Substantia nigra (tissue), 51 donors: ENCODE measurements at places on chromosomes 3 and 15.
A peak's percentile ranks its signal among the peaks of the same experiment; 100 is the strongest.

GRCh38 chr3:152230370-152230769 lies 38.4 kb upstream of the MBNL1 start:
- DNase-seq = no peak

DNA sequence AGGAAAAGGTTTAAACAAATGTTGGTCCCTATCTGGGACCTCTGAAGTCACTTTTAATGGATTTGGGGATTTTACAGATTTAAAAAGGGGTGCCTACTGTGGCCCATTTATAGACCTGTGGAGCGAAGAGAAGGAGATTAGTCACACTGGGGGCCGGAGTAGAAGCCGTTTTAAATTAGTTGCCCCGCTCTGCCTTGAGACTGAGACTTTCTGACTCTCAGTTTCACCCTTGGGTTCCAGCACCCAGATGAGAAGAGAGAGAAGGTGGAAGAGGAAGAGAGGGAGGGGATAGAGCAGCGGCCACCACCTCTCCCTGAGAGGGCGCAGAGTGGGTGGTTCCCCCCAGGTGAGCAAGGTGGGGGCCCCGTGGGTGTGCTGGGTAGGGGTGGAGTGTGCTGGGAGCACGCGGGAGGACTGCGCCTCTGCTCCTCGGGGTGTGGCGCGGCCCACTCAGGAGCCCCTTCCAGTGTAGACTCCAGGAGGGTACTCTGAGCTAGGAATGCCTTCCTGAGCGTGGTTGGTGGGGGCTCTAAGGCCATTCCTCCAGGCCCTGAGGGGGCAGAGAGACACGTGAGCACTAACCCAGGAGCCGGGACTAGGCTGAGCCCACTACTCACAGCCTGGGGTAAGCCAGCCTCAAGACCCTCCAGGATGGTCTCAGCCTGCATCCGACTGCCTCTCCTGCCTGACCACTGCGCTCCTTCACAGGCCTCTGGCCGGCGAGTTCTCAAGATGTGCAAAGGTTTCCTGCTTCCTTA lies 32.6 kb upstream of the RAB6B start:
- no peak for DNase-seq

DNA sequence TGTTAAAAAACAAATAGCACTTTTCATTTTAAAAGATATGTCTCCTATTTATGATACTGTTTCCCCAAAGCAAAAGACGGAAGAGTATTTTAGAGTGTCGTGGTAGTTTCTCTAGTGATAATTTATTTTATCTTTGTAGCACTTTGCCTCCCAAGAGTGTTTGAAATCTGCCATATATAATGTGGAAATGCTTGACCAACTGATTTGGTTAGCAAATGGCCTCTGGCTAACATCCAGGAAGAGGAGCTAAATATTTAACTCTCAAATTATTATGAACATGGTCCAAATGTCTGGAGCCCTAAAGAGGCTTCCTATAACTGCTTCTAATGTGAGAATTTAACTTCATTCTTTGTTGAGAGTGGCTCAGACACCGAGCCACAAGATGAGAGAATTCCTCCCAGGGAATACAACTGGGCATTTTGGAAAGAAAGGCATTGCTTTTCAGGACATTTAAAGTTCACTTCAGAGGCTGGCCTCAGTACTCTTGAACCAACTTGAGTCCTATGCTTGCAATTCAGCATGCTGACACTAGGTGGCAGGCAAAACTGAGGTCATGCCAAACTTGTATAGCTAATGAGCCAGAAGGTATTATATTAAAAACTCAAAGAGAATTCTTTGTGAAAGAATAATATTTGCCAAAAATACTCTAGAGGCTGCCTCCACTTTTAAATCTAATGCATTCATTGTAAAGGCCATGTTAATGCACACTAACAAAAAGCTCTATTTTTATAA lies 104.5 kb downstream of the RARB start:
- DNase-seq = no peak

GRCh38 chr3:182735672-182736071 lies 57.6 kb upstream of the ATP11B start:
- no peak for DNase-seq

- no peak for DNase-seq
These were observed 138.2 kb downstream of the ATP10A start for GRCh38 chr15:25724899-25725298.

DNA sequence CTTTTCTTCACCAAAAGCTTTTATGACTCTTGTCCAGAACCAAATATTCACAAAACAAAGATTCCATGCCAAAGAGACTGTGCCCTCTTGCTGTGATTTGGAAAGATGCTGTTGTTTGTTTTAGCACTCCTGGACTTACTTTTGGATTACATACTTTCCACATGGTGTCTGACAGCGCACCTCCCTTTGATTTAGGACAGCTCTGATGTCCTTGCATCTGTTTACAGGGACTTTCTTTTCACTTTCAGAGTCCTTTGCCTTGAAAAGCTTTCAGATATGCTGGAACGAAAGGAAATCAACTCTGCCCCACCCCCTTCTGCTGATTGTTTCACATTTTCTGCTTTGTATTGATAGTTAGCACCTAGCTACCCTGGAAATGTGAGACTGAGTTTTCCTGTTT lies 133.0 kb upstream of the NR2E3 start:
- DNase-seq = no peak

- no peak for DNase-seq
These were observed 25.5 kb downstream of the SLC12A8 start for GRCh38 chr3:125186800-125187598.

GRCh38 chr15:57563416-57563815 lies 28.3 kb upstream of the MYZAP start:
- DNase-seq = no peak

DNA sequence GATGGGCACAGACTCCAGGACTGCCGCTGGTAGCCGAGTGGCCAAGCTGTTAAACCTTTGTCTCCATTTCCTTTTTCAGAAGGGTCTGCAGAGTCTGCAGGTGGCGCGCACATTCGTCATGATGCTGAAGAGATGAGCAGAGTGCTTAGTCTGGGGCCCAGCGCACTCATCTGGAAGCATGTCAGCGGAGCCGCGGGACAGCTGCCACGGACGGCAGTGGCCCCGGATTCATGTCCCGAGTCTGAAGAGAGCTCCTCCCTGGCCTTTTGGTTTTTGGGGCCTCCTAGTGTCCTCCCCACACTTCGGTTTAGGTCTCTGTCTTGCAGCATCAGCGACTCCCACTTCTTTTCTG lies 42.6 kb downstream of the KLHL25 start:
- no peak for DNase-seq

DNA sequence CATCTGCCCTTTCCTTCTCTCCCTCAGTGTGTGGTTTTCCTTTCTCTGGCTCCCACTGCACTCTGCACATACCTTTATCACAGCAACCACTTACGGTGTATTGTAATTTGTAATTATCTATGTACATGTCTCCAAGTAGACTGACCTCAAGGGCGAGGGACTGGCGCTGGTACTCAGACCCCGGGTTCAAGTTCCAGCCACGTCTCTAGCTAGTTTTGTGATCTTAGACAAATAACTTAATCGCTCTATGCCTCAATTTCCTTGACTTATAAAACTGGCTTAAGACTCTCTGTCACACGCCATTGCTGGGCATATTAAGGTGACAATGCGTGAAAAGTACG lies 607 bp upstream of the SENP2 start:
- no peak for DNase-seq

GRCh38 chr15:35321926-35322325 lies 224.0 kb downstream of the DPH6 start:
- DNase-seq = no peak

DNA sequence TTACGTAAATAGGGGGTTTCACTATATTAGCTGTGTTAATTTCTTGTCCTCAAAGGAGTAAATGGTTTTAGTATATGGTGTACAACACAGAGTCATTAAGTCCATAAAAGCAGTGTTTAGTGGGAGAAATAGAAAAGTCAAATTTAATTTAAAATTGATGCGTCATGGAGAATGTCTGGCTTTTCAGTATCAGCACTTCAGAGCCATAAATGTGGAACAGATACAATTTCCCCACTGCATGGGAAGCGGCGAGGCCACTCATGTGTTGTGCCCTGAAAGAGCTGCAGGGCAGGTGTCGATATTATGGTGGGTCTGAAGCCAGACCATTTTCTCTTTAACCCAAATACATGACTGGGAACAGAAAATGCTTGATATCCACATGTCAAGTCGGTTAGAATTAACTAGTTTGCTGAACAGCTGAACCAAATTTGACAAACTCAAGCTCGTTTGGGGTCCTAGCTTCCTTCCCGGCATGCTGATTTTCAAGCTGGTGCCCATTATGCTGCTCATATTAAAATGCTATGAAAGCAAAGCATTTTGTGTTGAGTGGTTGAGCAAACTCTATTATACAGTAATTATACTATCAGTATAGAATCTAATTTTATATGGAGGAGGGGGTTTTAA lies 364.6 kb upstream of the TBL1XR1 start:
- DNase-seq = no peak

GRCh38 chr3:128481438-128481942 lies 11.5 kb downstream of the GATA2 start:
- no peak for DNase-seq

GRCh38 chr3:36399933-36400332 lies 19.6 kb downstream of the STAC start:
- DNase-seq = no peak

GRCh38 chr3:160885791-160886286 lies 129.8 kb downstream of the PPM1L start:
- peak; percentile 68 for DNase-seq

DNA sequence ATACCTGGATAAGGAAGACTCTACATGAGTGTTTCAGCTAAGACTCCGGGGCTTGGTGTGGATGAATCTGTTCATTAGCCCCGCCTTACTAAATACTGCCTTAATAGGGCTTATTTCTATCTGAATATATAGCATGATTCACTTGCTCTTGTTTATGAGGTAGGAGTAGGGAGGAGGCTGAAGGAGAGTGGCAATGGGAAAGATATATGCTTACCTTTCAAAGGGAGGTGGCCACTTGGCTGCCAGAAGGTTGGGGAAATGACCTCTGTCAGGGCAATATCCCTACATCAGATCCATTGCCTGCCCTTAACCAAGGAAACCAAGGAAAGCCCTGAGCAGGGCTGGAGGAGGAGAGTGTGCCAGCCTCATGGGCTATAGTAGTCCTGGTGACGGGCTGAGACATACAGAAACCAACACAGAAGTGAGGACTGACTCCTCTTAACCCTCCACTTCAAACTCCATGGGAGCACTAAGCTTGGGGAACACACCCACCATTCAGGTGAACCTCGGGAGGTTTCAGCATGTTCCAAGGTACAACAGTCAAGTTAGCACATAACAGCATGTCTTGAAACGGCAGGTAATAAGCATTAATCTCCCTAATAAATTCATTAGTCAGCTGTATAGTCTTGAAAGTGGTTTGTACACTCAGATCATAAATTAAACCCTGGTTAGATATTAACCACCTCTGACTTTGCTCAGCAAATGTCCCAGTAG lies 80.1 kb downstream of the EOMES start:
- DNase-seq = no peak

- no peak for DNase-seq
These were observed 111.4 kb downstream of the WNT7A start for GRCh38 chr3:13768453-13768852.

DNA sequence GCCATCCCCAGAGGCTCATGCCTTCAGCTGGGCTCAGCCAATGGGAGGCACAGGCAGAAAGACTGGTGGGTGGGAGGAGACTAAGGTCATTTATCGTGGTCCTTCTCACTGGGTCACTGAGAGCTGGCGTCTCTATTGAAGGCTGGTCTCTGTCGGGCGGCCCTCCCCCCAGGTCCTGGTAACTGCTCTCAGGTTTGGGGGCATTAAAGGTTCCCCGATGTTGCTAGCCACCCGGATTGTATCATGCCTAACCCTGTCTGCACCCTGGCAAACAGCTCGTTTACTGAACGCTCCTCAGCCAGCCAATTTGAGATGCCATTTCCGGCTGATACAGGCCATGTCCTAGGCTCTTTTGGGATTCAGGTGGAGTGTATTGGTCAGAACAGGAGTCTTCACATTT lies 10.5 kb downstream of the SELENOS start:
- DNase-seq = no peak

DNA sequence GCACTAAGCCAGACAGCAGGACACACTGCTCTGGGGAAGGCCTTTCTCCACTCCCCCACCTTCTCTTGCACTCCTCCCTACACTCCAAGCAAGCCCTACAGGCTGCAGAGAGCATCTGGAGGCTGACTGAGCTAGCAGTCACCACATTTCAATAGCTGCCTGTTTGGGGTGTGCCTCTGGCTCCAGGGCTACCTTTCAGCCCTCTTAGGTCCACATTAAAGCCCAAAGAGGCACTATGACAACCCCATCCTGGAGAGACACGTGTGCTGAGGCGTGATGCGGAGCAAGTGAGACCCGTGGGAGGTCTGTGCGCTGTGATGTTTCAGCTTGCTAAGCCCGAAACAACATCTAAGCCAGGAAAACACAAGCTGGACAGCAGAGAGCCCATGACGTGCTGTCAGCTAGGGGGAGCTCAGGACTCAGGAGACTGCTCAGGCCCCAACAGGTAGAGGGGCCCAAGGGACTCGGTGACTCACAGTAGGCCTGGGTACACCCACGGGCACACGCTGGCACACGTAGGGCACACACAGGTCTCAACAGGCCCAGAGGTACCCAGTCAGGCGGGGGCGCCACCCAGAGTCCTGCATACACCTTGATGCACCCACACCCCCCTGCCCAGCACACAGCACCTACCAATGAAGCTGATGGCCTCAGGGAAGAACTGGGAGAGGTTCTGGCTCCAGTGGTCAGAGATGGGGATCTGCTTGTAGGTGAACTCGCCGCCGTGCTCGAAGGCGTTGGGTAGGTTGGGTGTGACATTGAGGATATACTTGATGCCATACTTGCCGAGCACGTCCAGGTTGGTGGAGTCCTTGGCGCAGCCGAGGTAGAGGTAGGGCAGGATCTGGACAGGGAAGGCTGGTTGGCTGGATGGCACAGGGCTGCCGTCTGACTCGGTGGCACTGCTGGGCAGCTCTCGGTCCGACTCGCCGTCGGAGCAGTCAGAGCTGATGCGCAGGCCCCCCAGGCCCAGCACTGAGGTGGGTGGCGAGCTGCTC lies 2.8 kb downstream of the DUSP7 start:
- DNase-seq = no peak

DNA sequence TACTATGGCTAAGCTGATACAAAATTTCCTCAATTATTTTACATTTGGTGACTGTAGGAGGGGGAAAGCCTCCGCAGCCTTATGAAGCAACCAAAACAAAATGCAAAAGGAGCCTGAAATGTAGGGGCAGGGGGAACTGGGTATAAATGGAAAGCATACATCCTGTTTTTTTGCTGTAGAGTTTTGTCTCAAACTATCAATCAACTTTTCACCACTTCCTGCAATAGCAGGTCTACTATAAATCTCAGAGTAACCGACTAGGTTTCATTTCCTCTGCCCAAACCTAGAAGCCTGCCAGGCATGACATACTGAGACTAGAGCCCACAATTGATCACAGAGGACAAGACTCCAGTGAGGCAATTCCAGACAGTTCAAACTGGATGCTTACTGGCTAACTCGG lies 91.3 kb downstream of the SHQ1 start:
- no peak for DNase-seq

DNA sequence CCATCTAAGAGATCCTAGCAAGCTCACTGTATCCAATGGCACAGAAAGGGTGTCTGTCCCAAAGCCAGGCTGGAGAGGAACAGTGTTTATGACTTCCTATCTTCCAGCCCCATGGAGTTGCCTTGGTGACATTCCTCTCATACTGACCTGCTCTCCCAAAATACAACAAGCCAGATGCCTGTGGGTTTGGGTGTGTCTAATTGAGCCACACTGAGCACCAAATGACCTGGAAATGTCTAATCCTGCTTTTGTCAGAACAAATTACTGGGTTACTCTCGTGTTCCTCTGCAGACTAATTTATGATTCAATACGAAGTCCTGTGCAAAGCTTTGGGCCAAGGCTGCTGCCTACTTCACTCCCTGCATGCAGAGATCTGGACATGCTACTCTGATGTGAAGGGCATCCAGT lies 98.1 kb upstream of the STRIT1 start:
- DNase-seq = no peak

GRCh38 chr3:107523289-107523538 lies 452 bp downstream of the BBX start:
- peak; percentile 58 for DNase-seq
